ENCODE measurements at places on chromosomes 5 and 9.

DNA sequence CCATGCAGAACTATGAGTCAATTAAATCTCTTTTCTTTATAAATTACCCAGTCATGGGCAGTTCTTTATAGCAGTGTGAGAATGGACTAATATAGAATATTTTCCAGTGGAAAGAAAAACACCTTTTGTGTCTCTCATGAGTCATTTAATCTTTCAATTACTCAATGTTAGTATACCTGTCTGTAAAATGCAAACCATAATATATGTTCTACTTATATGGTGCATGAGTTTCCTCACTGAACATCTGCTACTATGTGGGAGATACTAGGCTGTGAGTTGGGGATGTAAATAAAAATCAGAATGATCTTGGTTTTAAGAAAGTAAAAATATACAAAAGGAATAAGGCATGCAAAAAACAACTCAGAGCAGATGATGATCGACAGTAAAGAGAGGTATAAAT lies 15.0 kb downstream of the CDH10 start:
- DNase-seq, result no peak

- no peak for DNase-seq
Observed at GRCh38 chr5:146849694-146850303, 28.8 kb downstream of the PPP2R2B start.

GRCh38 chr9:128825923-128826700 lies 3.5 kb downstream of the SPOUT1 start:
- DNase-seq, result no peak

- no peak for DNase-seq
Observed at GRCh38 chr9:134437403-134438194, 111.3 kb downstream of the RXRA start.

DNA sequence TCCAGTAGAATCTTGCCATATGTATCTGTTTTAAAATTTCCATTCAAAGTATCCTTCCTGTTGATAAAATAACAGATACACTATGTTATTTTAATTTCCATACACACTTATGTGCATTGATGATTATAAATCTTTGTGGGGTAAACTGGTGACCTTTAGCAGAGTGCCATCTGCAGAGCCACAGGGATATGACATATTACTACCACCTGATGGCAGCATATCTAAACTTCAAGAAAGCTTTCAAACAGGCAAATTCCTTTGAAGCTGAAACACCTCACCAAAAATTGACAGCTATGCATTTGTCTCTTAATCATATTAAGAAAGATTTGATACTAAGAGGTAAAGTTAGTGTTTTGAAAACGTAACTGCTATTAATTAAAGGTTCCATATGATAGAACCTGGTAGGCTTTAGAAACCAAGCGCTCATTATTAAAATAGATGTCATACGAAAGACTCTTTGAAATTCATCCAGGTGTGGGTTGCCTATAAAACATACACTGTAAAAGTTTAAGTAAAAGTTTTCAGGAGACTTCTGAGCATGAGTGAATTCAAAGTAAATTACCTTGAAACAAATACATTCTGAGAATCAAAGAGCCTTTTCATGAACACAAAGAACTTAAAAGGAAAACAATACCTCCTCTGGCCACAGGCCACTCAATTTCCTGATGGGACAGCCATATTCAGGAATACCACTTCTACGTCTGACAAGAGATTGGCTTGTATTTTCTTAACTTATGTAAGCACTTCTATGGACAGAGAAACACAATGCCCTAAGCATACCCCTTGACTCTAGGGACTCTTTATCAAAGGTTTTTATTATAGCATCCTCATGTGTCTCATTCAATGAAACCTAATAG lies 93.3 kb downstream of the KIAA0825 start:
- DNase-seq, result no peak

DNA sequence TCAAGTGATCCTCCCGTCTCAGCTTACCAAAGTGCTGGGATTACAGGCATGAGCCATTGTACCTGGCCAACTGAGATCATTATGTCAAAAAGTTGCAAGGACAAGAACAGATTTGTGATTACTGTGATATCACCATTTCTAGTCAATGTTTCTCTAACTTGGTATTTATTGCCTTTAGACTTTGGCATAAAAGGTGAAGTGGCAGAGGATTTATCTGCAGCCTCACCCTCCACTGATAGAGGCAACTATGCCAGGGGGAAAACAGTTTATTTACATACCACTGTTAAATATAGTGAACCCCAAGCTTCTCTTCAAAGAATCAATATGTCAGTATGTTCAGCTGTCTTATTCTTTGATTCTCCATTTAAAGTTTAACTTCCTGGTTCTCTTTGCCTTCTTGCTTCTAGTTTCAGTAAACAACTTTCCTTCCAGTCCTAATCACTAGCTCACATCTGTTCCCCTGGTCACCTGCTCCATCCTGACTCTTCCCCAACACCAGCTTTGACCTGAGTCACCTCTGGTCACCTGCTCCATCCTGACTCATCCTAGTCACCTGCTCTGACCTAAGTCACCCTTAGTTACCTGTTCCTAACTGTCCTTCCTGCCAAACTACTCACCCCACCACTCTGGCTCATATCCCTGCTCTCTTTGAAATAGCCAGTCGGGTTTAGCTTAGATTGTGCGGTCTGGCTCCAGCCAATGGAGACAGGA lies 29.9 kb downstream of the SEMA6A start:
- no peak for DNase-seq

GRCh38 chr9:119556129-119556875 lies 187.1 kb upstream of the BRINP1 start:
- peak; percentile 21 for DNase-seq

- DNase-seq, result peak; percentile 1
Observed at GRCh38 chr5:36301858-36302603, at the start of gene RANBP3L. Gene RANBP3L (minus strand): TSS chr5:36301902. CDS start chr5:36301416, 486 bp downstream.

DNA sequence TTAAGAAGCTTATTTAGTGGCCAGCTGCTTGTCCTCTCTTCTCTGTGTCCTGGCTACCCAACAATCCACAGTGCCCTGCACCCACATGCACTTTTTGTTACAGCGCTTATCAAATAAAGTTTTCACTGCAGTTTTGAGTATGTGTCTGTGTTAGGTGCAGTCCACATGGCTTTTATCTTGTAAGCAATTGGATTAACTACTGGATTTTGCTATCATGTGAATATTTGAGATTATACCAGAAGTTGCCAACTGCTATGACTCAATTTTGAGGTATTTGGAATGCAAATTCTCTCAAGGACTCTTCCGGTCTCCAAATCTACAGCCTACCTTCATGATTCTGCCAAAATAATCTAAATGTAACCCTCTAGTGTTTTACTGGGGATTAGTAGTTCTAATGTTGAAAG lies 690.2 kb downstream of the NR2F1-AS1 start:
- DNase-seq, result no peak

DNA sequence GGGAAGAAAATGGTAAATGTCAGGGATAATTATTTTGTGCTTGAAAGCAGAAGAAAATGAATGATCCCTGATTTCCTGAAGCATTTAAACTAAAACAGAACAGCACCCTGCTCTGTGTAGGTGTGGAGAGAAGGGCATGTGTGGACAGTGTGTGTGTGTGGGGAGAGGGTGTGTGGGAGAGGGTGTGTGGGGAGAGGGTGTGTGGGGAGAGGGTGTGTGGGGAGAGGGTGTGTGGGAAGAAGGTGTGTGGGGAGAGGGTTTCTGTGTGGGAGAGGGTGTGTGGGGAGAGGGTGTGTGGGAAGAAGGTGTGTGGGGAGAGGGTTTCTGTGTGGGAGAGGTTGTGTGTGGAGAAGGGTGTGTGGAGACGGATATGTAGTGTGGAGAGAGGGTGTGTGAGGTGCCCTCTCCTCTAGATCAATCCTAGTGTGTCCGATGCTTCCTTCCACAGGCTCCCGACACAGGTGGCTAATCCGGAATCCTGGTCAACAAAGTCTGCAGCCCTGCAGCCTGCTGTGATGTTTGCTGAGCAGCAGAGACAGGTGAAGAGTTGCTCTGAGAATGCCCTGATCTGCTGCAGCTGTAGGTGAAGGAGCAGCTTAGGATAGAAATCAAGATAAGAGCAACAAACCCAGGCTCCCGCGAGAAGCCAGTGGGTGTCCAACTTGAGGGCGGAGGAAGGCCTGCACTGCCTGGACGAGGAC lies 15.5 kb downstream of the IRX4 start:
- no peak for DNase-seq

DNA sequence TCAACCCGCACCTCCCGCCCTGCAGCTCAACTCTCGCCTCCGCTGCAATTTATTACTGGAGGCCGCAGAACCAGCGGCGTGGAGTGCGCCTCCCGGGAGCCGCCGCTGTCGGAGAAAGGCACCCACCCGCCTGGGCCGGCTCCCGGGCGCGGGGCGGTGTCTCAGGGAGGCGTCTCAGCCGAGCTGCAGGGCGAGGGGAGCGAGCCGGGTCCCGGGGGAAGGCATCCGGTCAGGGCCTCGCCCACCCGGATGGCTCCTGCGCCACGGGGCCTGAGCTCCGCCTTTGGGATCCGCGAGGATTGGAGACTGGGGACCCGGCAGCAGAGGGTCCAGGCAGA lies 32.9 kb downstream of the TSPAN17 start:
- DNase-seq, result no peak

DNA sequence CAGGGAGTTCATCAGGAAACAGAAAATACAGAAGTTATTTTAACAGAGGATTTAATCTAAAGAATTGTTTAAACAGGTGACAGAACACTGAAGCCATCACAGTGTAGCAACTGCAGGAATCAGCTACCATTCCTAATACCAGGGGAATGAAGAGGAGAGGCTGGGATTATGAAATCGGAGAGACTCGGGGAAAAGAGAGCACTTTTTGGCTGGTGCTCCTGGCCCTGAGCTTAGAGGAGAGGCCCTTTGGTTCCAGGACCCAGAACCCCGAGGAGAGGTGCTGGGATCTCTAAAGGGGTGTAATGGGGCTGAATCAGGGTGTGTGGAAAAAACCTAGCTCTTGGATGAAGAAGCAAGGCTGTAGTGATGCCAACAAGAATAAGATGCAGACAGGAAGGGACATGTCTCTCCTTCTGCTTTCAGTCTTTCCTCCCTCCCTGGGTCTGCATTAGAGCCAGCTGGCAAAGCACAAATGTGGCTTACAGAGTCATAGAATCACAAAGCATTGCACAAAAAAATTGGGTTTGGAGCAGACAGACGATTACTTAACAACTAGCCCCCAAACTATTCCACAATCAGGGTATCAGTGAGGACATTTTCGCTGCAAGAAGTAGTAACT lies 11.6 kb upstream of the SFXN1 start:
- no peak for DNase-seq

- DNase-seq, result peak; percentile 15
Observed at GRCh38 chr9:88106492-88106891, 31.8 kb downstream of the SPATA31C2 start.

DNA sequence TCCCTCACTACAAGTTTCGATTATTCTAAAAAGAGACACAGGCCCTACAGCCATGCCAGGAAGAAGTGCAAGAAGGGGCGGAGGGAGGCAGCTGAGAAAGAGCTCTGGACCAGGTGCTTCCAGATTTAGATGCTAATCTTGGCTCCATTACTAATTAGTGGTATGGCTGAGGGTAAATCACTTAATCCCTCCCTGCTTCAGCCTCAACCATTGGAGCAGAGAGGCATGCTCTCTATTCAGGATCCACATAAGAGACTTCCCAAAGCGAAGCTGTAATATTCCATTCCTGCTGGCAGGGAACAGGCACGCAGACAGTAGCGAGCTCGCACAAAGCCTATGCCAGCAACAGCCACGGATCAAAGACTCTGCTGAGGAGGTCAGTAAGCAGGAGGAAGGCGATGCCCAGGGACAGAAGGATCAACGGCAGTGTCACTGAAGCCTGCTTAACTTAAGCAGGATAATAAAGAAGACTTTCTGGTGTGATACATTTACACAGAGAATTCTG lies 24.2 kb downstream of the LIFR start:
- DNase-seq, result peak; percentile 94

GRCh38 chr5:122940890-122941289 lies 95.5 kb downstream of the SNX24 start:
- DNase-seq, result no peak

DNA sequence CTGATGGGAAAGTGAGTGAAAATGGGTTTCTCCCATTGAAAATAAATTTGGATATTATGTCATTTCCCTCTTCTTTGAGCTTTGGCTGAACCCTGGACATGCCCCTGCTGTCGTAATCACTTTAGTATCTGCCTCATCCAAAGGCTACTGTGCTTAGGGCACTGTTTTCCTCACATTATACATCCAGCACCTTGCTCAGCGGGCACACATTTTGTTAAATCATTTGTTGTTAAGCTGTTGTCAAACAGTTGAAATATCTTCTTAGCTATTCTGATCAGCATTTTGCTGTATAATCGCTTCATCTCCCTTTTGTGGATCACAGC lies 352.7 kb upstream of the CD180 start:
- no peak for DNase-seq

DNA sequence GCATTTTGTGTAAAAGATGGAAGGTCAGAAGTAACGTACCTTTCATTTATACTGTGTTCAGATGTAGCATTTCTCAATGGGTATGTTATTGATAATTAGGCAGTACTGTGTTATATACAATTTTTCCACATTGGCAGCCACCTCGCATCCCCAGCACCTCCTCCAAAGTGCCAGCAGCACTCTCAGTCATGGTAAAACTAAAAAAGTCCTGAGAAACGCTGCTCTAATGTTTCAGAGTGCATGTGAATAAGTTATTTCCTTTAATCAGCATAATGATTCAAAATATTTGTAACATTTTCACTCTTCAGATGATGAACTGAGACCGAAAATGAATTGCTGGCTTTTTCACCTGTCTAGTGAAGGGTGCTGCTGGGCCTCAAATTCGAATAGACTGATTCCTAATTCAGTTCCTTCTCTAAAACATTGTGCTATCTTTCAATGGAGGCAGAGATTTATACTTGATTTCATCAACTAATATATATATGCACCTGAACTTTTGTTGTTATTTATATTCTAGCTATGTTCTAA lies 79.9 kb upstream of the ANKRD55 start:
- DNase-seq, result no peak

DNA sequence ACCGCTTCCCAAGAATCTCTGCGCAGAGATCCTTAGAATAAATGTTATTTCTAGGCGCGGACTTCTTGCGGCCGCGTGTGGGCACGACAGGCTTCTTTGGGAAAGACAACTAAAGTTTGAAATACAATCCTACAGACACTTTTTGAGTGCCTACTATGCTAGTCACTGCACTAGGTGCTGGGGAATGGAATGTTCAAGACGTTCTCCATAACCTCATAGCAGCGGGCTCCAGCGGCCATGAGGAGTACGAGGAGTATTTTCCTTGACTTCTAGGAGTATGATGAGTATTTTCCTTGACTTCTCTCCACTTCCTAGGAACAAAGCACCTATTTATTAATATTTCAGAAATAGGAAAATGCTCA lies 636 bp upstream of the PWWP2A start:
- no peak for DNase-seq

GRCh38 chr9:133795049-133795448 lies 56.9 kb upstream of the SARDH start:
- no peak for DNase-seq
